ENCODE measurements at places on chromosomes 5 and 9.

DNA sequence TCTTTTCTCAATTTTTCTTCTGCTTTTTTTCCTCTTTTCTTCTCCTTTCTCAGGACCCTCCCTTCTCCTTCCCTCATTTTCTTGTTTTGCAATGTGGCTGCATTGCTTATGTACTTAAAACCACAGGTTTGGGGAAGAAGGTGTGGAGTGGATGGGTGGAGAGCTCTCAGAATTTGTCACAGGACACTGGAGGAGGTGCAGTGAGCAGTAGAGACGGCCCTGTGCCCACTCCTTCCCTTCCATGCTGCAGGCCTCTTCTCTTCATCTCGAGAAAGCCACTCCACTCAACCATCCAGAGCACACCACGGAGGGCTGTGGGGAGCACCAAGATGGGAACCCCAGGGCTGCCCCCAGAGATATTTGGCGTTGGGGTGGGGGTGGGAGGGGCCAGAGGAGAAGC, 92.3 kb downstream of the FSTL4 start:
- no peak for DNase-seq

DNA sequence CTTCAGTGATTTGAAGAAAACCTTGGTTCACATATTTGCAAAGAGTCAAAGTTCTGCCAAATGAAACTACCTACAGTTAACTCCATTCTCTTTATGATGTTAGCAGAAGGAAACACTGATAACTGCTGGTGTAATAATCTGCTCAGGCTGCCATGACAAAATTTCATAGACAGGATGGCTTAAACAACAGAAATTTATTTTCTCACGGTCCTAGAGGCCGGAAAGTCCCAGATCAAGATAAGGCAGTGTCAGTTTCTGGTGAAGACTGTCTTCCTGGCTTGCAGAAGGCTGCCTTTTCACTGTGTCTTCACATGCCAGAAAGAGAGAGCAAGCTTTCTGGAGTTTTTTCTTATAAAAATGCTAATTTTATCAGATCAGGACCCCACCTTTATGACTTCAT, 102.4 kb upstream of the PARP8 start:
- no peak for DNase-seq

DNA sequence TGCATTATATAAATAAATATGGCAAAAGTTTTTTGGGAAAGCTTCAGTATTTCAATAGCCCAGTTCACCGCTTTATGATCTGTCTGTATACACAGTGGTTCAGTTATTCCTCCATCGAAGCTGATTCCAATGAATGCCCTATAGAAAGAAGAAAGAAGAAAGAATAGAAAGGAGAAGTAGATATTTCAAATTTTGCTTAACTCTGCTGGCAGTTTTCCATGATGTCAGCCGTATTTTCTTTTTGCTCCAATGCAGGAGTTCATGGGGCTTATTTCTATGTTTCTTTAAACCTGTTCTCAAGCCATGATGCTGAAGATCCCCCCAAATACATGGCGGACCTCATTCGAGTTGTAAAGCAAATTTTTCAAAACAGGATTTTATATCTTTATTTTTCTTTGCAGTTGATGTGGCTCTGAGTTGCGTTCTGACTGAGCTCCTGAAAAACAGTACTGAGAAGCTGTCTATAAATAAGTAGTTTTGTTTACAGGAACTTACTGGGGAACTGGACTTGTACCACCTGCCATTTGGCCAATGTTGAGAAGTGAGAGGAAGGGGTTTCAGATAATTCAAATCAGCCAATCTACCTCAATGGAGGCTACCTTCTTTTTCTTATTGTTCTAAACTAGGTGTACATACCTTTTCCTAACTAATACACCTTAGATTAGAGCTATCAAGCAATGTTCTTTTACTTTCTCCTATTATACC, 418.5 kb upstream of the MEF2C start:
- DNase-seq: no peak

DNA sequence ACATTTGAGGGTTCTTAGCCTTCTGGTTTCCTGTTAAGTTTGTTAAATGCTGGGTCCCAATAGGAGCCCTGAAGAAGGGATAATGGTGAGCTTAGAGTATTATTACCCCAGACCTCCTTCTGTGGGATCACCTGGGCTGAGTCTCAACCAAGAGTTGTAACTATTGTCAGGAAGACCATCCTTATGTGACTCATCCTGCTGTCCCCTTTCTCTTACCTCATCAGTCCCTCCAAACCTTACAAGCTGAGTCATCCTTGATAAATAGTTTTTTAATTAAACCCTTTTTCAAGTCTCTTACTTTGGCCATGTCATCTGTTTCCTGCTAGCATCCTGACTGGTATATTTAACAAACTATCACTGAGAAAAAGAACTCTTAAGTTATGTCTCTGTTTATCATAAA, 502.8 kb downstream of the LRRC70 start:
- DNase-seq: no peak

DNA sequence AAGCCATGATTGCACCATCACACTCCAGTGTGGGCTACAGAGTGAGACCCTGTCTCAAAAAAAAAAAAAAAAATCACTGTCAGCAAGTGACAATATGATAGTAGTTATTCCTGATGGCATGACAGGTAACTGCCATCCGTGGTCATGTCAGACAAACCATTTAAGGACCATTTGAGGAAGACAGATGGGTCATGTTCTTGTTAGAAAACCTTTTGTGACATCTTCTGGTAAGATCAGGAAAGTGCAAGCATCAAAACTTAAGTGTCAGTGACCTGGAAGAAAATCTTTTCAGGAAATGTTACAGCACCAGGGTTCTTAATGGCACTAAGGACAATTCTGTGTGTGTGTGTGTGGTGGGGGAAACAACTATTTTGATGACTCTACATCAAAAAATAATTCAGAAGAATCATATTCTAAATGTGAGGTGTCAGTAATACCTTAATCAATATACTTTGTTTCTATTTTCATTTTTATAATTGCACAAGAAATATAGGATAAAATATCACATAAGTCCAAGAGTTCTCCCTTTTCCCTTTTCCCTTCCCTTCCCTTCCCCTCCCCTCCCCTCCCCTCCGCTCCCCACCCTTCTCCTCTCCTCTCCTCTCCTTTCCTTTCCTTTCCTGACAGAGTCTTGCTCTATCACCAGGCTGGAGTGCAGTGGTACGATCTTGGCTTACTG, 17.8 kb downstream of the SLC38A9 start:
- DNase-seq: no peak

DNA sequence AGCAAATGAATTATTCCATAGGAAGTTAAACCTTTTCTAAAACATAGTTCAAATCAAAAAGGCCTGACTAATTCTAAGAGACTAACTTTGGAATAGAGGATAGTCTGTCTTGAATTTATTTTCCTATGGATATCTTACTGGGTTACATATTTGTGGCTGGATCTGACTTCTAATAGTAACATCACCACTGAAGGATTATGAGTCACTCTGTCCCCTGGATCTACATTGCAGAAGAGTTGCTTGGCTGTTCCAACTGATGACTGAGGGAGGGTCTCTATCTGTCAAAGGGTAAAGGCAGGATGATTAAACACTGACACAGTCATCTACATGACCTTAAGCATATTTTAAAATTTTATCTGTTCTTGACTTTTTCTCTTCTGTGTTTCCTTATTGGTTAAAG, 119.6 kb upstream of the FST start:
- DNase-seq: no peak

- DNase-seq: no peak
Measured at GRCh38 chr5:173792781-173793547, 95.2 kb upstream of the CPEB4 start.

DNA sequence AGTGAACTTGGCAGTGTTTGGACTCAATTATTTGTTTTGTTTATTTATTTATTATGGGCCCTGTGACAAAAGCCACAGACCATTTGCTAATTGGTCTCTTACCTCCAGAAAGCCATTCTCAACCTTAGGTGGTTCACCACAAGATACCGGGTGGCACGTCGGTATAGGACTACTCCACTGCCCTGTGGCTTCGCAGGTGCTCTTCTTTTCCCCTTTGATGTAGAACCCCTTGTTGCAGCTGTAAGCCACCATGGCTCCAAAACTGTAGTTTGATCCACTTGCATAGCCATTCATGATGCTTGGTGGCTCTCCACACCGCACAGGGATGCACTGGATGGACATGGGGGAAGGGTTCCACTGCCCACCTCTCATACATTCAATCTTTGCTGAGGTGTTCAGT, 73.3 kb upstream of the TXNDC8 start:
- DNase-seq: no peak

DNA sequence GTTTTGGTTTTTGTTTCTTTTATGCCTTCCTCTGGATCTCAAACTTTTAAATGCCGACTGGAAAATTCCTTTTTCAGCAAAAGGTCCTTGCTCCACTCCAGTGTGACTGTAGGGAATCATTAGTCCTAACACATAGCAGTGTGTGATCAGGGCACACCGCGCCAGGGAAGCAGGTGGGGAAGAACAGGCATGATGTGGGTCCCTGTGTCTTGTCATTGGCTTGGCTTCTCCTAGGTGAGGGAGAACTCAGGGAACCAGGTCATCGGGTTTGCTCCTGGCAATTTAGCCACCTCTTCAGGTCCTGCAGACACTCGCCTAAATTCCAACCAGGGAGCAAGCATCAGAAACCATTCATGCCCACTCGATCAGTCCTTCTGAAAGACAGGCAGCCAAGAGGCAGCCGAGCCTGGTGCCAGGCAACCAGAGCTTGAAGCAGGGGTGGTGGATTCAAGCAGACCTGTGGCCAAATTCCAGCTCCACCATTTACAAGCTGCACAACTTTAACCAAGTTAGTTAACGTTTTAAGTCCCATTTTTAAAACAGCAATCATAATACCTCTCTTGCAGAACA, 514.2 kb downstream of the BNC2 start:
- no peak for DNase-seq

DNA sequence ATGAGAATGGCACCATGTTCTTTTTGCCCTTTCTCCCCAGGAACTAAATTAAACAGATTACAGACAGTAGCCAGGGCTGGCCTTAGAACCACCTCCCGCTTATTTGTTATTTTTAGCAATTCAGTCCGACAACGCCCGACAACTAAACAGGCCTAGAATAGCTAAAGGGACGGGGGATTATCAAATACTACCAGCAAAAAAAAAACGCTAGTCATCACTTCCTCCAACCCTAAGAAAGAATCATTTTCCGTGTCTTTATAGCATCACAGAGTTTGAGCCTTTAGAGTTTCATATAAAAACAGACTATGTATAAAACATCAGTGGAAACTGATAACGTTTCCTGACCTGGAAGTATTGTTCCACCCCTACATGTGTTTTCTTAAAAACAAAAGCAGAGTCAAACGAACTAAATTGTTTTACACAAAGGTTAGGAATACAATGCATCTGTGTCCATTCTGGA, 35.3 kb downstream of the PFDN1 start:
- DNase-seq: no peak

DNA sequence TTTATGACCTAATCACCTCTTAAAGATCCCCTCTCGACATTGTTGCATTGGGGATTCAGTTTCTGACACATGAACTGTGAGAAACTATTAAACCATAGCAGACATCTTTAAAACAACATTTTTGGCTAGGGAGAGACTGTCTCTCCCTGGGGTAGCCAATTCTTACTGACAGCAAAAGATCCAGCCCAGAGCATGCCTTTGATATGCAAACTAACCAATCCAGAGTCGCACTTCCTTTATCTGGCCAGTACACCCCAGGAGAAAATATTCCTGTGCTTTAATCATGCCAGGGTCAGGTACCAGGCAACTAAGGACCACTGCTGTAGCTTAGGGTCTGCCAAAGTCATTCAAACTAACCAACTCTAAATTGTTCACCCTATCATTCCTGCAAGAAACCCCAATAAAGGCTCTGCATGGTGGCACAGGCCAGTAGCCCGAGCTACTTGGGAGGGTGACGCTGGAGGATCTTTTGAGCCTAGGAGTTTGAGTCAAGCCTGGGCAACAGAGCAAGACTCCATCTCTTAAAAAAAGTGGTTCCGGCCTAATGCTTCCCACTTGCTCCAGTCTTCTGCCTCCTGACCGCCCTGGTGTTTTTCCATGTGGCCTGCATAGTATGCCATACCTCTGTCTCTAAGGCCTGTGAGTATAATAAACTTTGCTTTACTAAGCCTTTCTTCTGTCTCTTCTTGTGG, 62.3 kb upstream of the DAPK1 start:
- no peak for DNase-seq

GRCh38 chr5:1779782-1780613, 19.6 kb downstream of the MRPL36 start:
- no peak for DNase-seq

DNA sequence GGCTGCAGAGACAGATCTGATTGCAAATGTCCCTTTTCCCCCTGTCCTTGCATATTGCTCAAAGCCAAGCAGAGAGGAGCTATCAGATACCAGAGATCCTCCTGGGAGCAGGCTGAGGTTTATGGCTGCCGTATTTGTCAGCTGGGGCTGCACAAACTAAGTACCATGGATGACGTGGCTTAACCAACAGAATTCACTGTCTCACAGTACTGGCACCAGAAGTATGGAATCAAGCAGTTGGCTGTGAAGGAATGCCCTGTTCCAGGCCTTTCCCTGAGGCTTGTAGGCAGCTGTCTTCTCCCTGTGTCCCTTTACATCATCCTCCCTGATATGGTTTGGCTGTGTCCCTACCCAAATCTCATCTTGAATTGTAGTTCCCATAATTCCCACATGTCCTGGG, 2.6 kb downstream of the CFAP90 start:
- DNase-seq: no peak

DNA sequence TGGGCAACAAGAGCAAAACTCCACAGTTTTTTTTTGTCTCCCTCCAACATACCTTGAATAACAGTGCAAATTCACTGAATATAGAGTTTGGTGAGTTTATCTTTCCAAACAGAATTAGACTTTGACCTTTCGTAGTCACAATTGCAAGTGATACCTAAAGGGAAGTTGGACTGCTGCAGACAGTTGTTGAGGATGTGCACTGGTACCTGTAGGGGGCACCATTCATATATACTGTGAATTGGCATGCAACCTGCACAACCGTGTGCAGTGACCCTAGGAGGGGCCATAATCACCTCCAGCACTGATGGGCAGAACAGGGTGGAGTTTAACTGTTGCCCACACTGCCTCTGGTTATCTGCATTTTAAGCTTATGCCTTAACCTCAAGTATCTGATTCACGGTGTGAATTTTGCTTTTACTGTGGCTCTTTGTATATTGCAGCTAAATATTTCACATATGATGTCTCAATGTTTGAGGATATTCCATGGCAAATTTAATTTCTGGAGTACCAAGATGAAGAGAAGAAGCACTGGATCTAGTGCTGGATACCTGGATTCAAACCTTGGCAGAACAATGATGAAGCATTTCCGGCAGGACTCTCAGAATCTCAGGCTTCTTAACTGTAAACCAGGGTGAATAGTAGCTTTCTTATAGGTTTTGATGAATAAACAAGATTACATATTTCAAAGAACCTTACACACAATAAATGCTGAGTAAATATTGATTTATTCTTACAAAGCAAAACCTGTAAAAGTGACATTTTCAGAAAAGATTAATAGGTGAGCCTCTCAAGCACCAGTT, 144.3 kb downstream of the ACTBL2 start:
- no peak for DNase-seq
